ENCODE measurements at places on chromosomes 2 and 18. TPM values are rescaled to one million over a fixed set of nuclear protein-coding genes. Genes with fewer than 3 reads are reported as not detected.
A peak's percentile ranks its signal among the peaks of the same experiment; 100 is the strongest.

- H3K27me3 ChIP-seq = no peaks in the 10 kb centered on the region
- no peak overlapping the region for H3K27ac ChIP-seq
- H3K36me3 ChIP-seq = no peaks in the 10 kb centered on the region
- H3K4me1 ChIP-seq = peaks cover 11% of the 10 kb centered on the region
Observed at GRCh38 chr2:64410671-64411070, 43.3 kb upstream of the LGALSL start.

- no peaks in the 10 kb centered on the region for H3K36me3 ChIP-seq
- peak overlapping the region; percentile 19 for H3K27ac ChIP-seq
- H3K4me1 ChIP-seq = peaks cover 20% of the 10 kb centered on the region
Observed at GRCh38 chr18:35458677-35459441, 38.9 kb downstream of the INO80C start.

The CIB4 gene
- not detected for total RNA-seq

DNA sequence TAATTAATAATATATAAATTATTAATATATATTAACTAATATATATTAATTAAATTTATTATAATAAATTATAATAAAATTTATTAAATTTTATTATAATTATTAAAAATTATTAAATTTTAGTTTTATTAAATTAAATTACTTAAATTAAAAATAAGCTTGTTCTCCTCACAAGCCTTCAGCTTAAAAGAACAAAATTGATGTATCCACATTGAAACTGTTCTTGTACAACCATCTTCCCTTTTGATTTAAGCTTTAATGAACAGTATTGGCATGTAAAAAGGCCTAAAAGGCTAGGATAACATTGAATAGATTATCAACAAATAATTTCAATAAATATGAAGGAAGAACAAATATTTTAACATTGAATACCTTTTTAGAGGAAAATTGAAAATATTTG is 62.4 kb upstream of the XIRP2 start:
- H3K36me3 ChIP-seq = no peaks in the 10 kb centered on the region
- no peaks in the 10 kb centered on the region for H3K27me3 ChIP-seq
- H3K4me3 ChIP-seq = no peak overlapping the region
- H3K27ac ChIP-seq = no peak overlapping the region

The PNO1 gene
- total RNA-seq = 10.5 TPM

- DNase-seq = no peak
- no peak overlapping the region for H3K4me3 ChIP-seq
- H3K4me1 ChIP-seq = peaks cover 1% of the 10 kb centered on the region
Observed at GRCh38 chr18:79384151-79384807, 11.5 kb upstream of the NFATC1 start.

The MC5R gene
- not detected for total RNA-seq

- peaks cover 6% of the 10 kb centered on the region for H3K36me3 ChIP-seq
- H3K4me3 ChIP-seq = no peak overlapping the region
- H3K4me1 ChIP-seq = peaks cover 10% of the 10 kb centered on the region
- no peak for DNase-seq
- H3K27ac ChIP-seq = no peak overlapping the region
- no peaks in the 10 kb centered on the region for H3K27me3 ChIP-seq
Observed at GRCh38 chr2:196225213-196225612, 53.8 kb upstream of the STK17B start.

The ARHGEF33 gene
- 1.5 TPM for total RNA-seq

DNA sequence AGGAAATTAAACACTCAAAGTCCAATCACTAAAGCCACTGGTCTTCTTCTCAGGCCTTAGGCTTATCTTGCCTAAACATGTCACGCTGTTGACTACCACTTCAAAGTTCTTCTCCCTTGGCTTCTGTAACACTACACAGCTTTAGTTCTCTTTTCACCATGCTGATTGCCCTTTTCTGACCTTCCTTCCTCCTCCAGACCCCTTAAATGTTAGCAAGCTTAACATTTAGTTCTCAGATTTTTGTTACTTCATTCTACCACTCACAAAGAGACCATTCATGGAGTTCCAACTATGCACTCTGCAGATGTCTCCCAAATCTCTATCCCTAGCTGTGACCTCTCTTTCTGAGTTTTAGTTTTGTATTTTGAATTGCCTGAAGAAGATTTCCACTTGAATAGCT is 64.4 kb downstream of the TTC21B start:
- no peak for DNase-seq
- peaks cover 54% of the 10 kb centered on the region for H3K36me3 ChIP-seq
- H3K27ac ChIP-seq = no peak overlapping the region
- H3K27me3 ChIP-seq = no peaks in the 10 kb centered on the region
- no peak overlapping the region for H3K4me3 ChIP-seq

The ST8SIA5 gene
- not detected for total RNA-seq

DNA sequence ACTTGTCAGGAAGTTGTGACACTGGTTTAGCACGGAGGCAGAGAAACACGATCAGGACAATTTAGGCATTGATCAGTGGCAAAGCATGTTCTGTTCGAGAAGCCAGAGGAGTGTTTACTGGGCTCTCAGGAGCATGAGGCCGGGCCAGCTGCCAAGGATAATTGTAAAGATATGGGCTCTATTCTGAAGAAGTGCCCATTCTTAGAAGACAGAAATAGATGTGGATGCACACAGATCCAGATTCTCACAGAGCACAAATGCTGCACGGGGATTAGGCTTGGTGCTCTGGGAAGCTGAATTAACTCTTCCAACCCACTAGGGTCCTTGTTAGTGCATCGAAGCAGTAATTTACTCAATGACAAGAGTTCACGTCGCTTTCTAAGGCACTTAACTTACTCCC is 16.2 kb downstream of the AFF3 start:
- no peaks in the 10 kb centered on the region for H3K4me1 ChIP-seq
- no peaks in the 10 kb centered on the region for H3K36me3 ChIP-seq
- no peak overlapping the region for H3K4me3 ChIP-seq
- no peaks in the 10 kb centered on the region for H3K27me3 ChIP-seq
- DNase-seq = no peak

DNA sequence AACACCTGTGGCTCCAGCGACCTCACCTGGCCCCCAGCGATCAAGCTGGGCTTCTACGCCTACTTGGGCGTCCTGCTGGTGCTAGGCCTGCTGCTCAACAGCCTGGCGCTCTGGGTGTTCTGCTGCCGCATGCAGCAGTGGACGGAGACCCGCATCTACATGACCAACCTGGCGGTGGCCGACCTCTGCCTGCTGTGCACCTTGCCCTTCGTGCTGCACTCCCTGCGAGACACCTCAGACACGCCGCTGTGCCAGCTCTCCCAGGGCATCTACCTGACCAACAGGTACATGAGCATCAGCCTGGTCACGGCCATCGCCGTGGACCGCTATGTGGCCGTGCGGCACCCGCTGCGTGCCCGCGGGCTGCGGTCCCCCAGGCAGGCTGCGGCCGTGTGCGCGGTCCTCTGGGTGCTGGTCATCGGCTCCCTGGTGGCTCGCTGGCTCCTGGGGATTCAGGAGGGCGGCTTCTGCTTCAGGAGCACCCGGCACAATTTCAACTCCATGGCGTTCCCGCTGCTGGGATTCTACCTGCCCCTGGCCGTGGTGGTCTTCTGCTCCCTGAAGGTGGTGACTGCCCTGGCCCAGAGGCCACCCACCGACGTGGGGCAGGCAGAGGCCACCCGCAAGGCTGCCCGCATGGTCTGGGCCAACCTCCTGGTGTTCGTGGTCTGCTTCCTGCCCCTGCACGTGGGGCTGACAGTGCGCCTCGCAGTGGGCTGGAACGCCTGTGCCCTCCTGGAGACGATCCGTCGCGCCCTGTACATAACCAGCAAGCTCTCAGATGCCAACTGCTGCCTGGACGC is 4.9 kb downstream of the GPR35 start:
- peaks cover 10% of the 10 kb centered on the region for H3K4me1 ChIP-seq
- no peak overlapping the region for H3K27ac ChIP-seq
- DNase-seq = peak; percentile 43

The MREG gene
- total RNA-seq = 12.7 TPM

DNA sequence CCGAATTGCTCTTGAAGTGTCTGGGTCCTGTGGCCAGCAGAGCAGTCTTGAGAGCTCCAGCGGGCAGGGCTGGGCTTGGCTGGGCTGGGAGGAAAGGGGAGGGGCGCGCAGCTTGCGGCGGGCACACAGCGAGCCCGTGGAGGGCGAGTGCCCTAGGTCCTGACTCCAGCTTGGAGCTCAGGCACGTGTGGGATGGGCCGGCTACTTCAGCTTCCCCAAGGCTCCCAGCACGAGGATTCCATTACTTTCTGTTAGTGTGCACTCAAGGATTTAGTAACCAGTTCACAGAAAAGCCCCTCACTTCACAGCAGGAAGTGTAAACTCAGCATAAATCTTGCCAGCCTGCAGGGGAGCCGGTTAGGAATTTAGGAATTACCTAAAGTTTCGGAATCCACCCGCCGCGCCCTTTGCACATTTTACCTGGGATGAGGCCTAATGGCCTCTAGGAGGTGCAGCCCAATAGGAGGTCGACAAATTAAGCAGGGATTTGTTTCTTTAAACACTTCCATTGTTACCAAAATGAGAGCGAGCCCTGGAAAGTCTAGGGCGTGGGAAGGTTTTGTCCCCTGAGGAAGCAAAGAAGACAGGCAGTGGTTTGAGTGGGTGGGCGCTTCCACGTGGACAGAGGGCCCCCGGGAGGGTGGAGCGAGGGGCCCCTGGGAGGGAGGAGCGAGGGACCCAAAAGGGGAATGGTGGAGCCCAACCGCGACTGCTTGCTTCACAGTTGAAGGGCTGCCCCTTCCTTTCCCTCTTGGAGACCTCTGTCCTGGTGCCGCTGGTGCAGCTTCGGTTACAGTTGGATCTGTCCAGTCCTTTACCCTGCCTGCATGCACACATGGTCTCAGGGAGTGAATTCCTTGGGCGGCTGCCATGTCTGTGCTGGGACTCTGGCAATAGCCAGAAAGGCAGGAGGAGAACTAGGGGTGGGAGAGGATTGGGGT is 93.3 kb downstream of the CTAGE1 start:
- peak overlapping the region; percentile 37 for H3K4me3 ChIP-seq
- H3K4me1 ChIP-seq = peaks cover 17% of the 10 kb centered on the region
- peak overlapping the region; percentile 20 for H3K27ac ChIP-seq

- no peaks in the 10 kb centered on the region for H3K36me3 ChIP-seq
- H3K27me3 ChIP-seq = no peaks in the 10 kb centered on the region
- H3K4me1 ChIP-seq = no peaks in the 10 kb centered on the region
- H3K4me3 ChIP-seq = no peak overlapping the region
- no peak for DNase-seq
- no peak overlapping the region for H3K27ac ChIP-seq
Observed at GRCh38 chr2:119792907-119793312, 33.2 kb downstream of the PTPN4 start.

The ATP5F1A gene
- 238 TPM for total RNA-seq

The LIPT1 gene
- 6.2 TPM for total RNA-seq

The GAD1 gene
- total RNA-seq = not detected

GRCh38 chr2:328761-329160 is 40.9 kb upstream of the ALKAL2 start:
- no peaks in the 10 kb centered on the region for H3K36me3 ChIP-seq
- no peak overlapping the region for H3K27ac ChIP-seq
- H3K4me1 ChIP-seq = no peaks in the 10 kb centered on the region
- no peak for DNase-seq
- no peak overlapping the region for H3K4me3 ChIP-seq
- no peaks in the 10 kb centered on the region for H3K27me3 ChIP-seq

The ALPI gene
- not detected for total RNA-seq

- H3K4me1 ChIP-seq = no peaks in the 10 kb centered on the region
- no peaks in the 10 kb centered on the region for H3K36me3 ChIP-seq
- no peak overlapping the region for H3K27ac ChIP-seq
Observed at GRCh38 chr18:25262920-25263319, 89.0 kb downstream of the ZNF521 start.

DNA sequence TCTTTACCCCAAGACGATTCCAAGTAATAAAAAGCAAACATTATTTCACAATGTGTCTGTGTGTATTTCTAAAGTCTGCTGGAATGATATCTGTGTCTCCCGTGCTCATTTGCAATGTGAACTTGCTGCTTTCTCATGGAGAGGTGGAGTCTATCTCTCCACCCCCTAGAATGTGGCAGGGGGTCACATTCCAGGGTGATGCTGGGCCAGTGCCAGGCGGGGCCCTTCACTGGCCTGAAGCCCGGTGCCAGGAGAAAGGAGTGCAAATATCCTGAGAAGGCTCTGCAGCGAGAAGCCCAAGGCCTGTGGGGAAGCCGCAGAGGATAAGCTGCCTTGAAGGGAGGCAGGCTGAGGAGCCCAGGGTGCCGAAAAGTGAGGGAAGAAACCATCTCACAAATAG is 26.8 kb upstream of the LDLRAD4 start:
- H3K4me3 ChIP-seq = no peak overlapping the region
- H3K27ac ChIP-seq = no peak overlapping the region
- DNase-seq = no peak
- no peaks in the 10 kb centered on the region for H3K36me3 ChIP-seq
- no peaks in the 10 kb centered on the region for H3K27me3 ChIP-seq

DNA sequence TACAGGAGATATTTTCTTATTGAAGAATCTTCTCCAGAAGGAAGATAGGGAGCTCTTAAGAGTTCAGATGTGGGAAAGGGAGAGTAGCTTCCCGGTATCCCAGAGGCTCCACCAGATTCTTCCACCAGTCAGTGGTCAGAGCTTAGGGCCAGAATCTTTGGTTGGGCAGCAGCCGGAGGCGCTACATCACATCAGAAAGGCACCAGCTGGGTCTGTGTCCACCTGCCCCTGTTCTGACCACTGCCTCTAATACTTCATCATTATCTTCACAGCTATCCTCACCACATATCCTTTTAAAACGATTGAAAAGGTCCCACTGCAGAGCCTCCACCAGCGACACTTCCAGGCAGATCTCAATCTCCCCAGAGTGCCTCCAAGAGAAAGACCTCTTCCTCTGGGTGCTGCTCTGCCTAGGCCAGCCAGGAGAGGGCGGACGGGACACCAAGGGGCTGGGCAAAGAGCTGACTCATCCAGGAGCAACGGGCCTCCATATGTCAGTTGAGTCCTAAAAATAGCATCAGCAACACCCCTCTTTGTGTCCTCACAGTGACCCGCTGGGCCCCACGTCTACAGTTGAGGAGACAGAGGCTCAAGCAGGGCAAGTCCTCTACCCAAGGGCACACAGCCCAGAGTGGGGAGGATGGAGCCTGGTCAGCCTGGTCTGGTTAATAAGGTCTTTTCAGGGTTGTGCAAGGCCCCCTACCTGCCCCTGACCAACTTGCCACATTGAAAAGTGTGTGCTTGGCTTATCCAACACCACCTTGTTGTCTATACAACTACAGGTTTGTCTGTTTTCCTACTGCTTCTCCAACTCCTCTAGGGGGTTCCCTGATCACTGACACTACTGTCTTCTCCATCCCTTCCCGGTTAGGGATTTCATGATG is 81.2 kb downstream of the ADD2 start:
- no peaks in the 10 kb centered on the region for H3K27me3 ChIP-seq
- H3K36me3 ChIP-seq = no peaks in the 10 kb centered on the region
- H3K4me1 ChIP-seq = no peaks in the 10 kb centered on the region
- no peak for DNase-seq
- H3K4me3 ChIP-seq = no peak overlapping the region
- no peak overlapping the region for H3K27ac ChIP-seq

DNA sequence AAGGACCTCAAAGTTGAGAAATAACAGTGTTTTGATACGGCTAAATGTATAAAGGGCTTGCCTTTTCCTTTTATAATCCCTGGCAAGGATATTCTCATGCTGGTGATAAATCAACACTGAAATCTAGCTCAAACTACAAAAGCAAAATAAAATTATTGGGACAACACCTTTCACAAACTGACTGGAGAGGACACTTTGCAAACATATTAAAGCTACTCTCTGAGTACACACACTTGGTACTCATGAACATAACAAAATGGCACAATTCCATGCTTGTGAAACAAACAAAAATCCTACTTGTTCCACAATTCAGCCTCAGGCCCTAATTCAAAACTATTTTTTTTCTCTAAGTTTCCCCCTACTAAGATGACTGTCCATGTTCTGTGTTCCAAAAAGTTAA is 305.8 kb downstream of the ETAA1 start:
- H3K27me3 ChIP-seq = no peaks in the 10 kb centered on the region
- no peak overlapping the region for H3K4me3 ChIP-seq
- no peaks in the 10 kb centered on the region for H3K4me1 ChIP-seq
- H3K27ac ChIP-seq = no peak overlapping the region

All from lower lobe of right lung (tissue), 2 donors.